MG63 (cell line): ENCODE measurements at places on chromosomes 2 and 18. TPM values are rescaled to one million over a fixed set of nuclear protein-coding genes. Genes with fewer than 3 reads are reported as not detected.

- DNase-seq, result no peak
These were observed 282.9 kb upstream of the SLC8A1 start for GRCh38 chr2:40734797-40735196.

DNA sequence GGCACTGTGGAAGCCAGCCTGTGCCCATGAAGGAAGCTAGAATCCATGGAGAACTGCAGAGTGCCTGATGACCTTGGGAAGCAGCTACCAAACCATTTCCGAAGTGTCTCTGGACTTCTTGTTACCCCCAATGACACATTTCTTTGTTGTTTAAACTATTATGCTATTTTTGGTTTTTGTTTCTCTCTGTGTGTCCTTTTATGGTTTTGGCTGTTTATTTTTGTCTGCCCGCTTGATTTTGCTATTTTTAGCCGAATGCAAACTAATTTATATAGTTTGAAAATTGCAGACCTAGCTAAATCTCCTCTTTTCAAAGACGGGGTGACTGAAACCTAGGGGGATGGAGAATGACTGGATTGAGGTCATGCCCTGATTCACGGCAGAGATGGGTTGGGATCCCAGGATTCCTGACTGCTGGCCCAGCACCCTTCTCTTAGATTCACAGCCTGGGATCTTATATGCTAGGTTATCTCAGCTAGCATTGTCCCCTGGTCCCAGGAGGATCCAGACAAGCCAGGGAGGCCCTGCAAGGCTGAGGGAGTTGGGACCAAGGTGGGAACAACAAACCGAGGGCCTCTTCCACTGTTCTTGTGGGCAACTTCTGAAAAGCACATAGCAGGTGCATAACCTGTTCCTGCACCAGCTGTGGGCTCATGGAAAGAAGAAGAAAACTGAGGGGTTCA, 116.3 kb upstream of the HAAO start:
- DNase-seq, result no peak

CYP1B1 gene
- 21.1 and 27.7 TPM in 2 replicates for total RNA-seq

GRCh38 chr2:237388036-237388435, 25.9 kb downstream of the COL6A3 start:
- DNase-seq, result no peak

GRCh38 chr2:172387361-172387760, 40.0 kb upstream of the ITGA6 start:
- no peak for DNase-seq

CFC1B gene
- not detected in 2 replicates for total RNA-seq

DNA sequence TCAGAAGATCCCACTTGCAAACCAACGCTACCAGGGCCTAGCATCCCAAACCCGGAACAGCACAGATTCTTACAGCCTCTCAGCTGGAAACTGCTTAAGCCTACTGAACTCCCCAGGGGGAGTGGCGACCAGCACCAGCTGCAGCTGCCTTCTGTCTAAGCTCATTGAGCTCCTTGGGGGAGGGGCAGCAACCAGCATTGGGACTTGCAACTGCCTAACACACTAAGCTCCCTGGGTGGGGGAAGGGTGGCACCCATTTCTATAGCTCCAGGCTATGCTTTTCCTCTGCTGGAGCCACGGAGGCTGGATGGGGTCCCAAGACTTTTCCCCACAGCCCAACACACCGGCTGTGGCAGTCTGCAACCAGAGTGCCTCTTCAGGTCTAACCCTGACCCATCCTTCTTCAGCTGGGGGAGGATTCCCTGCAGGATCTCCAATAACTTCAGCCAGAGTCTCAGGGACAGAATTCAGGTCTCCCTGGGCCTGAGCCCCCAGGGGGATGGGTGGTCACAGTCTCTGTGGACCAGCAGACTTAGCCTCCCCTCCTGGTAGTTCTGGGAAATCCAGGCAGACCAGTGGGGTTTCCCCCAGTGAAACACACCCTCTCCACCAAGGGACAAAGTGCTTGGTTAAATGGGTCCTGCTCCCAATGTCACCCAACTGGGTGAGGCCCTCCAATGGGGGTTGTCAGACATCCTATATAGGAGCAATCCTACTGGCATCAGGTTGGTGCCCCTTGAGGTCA, 45.9 kb upstream of the ITGA4 start:
- DNase-seq, result no peak

DNA sequence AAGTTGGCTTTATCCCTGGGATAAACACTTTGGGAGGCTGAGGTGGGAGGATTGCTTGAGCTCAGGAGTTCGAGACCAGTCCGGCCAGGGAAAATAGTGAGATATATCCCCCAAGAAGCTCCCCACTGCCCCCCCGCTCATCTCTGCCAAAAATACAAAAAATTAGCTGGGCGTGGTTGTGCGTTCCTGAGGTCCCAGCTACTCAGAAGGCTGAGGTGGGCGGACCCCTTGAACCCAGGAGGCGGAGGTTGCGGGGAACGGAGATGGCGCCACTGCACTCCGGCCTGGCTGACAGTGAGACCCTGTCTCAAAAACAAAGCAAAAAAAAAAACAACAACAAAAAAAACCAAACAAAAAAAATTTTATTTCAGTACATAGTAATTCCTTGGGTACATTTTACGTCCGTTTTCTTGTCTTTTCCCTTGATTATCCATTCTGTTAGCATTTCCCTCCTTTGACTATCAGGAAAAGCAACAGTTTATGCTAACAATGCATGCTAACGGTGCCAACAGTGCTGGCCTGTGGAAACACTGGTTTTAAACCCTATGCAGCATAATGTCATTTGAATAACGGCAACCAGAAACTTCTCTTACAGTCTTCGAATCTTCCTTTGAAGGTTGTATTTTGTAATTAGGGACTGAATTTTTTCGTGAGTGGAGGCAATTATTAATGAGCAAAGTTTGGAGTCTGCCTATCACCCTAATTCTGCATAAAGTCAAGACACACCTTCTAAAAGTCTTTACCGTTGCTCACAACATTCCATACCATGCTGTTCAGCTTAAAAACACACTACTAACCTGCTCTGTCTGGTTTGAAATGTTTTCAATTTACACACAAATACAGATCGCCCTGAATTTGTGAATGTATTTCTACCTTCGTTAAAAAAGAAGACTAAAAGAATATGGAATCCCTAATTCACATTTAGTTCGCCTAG, 721 bp upstream of the MIB1 start:
- no peak for DNase-seq

DNA sequence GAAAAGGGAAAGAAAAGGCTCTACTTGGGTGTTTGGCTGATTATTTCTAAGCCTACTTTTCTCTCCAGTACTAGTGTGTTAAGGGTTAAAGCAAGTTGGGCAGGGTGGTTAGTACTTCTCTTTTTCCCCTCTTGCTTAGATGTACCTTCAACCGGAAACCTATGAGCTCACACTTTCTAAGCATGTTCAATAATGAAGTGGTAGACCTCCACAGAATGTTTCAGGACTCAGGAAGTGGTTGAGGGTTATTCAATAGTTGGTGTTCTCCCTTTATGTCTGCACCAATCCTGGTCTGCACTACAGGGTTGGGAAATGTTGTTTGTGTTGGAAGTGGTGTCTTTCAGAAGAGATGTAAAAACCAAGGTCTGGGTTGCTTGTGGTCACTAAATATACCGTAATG, 137.1 kb downstream of the ZEB2 start:
- no peak for DNase-seq

CRYGD gene
- total RNA-seq, result not detected in 2 replicates

ABCG8 gene
- not detected in 2 replicates for total RNA-seq

EGR4 gene
- not detected in 2 replicates for total RNA-seq

GRCh38 chr2:1910592-1911246, 166.4 kb upstream of the PXDN start:
- no peak for DNase-seq

- DNase-seq, result peak; percentile 22
These were observed 35.0 kb upstream of the LRP1B start for GRCh38 chr2:142165790-142166189.

SPP2 gene
- total RNA-seq, result not detected in 2 replicates

DNA sequence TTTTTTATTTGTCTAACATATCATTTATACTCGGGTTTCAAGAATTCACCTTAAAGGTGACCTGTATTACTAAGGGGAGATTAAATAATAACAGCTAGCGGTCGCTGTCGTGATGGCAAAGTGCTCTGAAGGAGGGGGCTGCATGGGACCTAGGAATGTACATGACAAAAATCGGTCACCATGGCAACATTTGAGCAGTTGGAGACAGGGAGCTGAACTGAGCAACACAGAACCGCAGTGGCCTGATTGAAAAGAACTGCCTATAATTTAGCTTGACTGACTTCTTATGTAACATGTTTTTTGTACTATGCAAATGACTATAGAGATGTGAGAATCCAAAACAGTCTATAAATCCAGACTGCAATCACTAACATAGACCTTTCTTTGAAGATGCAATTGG, 34.3 kb upstream of the EPHA4 start:
- no peak for DNase-seq

- DNase-seq, result no peak
These were observed 336.9 kb upstream of the PIK3C3 start for GRCh38 chr18:41618147-41618546.

- no peak for DNase-seq
These were observed 480.8 kb downstream of the PLCL1 start for GRCh38 chr2:198285216-198285615.

GRCh38 chr18:48348739-48349138, 60.4 kb downstream of the ZBTB7C start:
- no peak for DNase-seq

GRCh38 chr2:30150786-30151185, 4.0 kb downstream of the YPEL5 start:
- no peak for DNase-seq

DNA sequence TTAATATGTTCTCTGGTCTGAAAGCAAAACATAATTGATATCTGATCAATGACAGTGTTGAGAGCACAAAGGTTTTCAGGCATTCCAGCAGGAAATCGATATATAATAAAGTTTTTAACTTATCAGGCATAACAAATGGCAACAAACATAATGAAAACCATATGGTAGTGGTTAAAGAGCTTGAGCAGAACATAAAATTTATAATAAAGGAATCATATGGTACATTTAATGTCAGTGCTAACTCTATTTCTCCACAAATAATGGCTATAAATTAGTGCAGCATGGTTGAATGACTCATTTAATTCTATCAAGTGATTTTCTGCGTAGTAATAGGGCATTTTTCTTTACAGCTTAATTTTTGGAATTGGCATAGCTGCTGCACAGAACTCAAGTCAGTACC, 306.2 kb downstream of the FSIP2 start:
- no peak for DNase-seq

DNA sequence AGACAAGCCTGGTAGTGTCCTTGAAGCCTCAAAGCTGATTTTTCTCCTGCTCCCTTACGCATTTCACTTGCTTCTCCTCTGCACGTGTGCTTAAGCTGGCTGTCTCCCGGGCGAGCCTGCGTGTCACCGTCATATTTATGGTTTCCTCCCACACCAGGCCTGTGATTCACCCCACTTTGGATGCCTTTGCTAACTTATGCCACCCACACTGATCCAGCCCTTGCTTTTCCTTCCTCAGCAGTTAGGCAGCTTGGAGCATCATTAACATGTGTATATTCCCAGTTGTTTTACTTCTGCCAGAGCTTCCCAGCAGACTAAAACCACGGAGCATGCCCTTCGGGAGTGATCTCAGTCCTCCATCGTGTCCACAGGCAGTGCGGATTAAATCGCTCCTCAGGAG, 2.2 kb downstream of the ST3GAL5 start:
- DNase-seq, result peak; percentile 91

GRCh38 chr2:182941121-182941722, 74.8 kb upstream of the FRZB start:
- DNase-seq, result no peak

MROH2A gene
- total RNA-seq, result not detected in 2 replicates

GRCh38 chr2:16107246-16107645, 166.9 kb downstream of the MYCN start:
- DNase-seq, result no peak

VPS54 gene
- 14.6 and 19.1 TPM in 2 replicates for total RNA-seq
